NCI-H510A treated with DMSO at 0.1 percent for 48 hours (cell line): ENCODE measurements at places on chromosomes 4 and X.
A peak's percentile ranks its signal among the peaks of the same experiment; 100 is the strongest.

GRCh38 chr4:7787067-7787466 lies 152.6 kb downstream of the AFAP1 start:
- DNase-seq, result no peak

DNA sequence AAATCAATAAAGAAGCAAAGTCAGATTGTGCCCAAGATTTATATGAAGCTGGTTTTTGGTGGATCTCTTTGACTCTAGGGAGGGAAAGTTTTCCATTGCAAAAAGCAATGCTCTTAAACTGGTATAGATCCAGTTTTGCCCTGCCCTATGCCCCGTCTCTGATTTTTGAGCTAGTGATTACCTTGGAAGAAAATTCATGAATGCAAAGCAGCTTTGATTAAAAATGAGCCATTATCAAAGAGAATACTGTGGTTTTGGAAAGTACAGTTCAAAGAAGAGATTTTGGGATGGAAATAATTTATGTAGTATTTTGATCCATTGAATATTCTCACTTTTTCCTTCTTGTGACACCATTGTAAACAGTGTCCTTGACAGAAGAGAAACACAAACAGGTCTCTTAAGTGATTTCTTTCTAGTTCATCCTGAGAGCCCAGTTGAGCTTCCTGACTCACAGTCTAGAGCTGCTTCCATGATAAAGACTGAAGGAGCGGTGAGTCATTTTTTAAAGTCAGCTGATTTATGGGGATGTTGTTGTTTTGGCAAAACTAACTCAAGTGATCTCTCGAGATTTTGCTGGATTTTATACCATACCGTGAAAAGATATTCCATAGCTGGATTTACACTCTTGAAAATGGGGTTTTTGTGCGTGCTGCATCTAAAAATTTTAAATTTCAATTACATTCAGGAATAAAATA lies 76.7 kb downstream of the AFF1 start:
- peak; percentile 21 for DNase-seq

GRCh38 chr4:2785613-2786012 lies 7.3 kb upstream of the SH3BP2 start:
- DNase-seq, result peak; percentile 5

GRCh38 chr4:41323179-41323578 lies 66.5 kb downstream of the UCHL1 start:
- DNase-seq, result no peak

DNA sequence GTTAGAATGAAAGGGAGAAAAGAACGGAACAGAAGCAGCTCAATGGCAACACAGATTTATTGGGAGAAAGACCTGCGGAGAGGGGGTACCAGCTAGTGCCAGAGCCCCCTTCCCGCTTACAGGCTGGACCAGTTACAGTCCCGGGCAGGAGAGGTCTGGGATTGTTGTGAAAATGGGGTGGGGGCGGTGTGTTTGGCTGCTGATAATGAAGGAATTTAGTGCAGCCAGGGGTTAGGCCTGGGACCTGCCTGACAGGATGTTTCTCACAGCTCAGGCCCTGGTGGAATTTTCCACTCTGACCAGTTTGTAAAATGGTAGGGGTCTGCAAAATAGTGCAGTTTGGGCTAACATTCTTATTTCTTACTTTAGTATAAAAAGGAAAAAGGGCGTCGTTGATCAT lies 75.4 kb upstream of the SPIN4 start:
- DNase-seq, result no peak

DNA sequence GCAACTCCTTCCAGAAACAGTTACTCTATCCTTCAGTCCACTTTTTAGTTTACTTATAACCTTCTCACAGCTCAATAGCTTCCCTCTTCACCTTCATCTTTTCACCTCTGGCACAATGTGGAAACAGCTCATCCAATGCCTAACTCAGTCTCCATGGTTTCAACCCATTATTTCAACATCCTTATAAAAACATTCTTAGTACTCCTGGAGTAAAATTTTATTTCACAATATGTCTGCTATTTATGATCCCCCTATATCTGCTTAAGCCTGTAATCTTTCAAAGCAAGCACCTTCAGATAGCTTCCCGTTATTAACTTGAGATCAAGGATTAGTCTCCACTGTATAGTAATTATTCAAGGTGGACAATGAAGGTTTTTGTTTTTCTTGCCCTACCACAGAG lies 156.3 kb downstream of the GASK1B start:
- DNase-seq, result no peak

DNA sequence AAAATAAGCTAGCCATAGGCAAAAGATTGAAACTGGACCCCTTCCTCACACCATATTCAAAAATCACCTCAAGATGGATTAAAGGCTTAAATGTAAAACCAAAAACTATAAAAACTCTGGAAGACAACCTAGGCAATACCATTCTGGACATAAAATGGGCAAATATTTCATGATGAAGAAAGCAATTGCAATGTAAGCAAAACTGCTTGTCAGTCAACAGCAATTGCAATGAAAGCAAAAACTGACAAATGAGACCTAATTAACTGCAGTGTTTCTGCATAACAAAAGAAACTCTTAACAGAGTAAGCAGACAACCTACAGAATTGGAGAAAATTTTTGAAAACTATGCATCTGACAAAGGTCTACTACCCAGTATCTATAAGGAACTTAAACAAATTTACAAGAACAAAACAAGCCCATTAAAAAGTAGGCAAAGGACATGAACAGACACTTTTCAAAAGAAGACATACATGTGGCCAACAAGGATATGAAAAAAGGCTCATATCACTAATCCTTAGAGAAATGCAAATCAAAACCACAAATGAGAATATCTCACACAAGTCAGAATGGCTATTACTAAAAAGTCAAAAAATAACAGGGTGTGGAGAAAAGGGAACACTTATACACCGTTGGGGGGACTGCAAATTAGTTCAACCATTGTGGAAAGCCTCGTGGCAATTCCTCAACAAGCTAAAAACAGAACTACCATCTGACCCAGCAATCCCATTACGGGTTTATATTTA lies 46.7 kb downstream of the CFAP299 start:
- DNase-seq, result no peak

GRCh38 chrX:136736690-136737089 lies 44.0 kb downstream of the ARHGEF6 start:
- no peak for DNase-seq

- DNase-seq, result no peak
Observed at GRCh38 chrX:65508851-65509250, 25.7 kb downstream of the LAS1L start.

DNA sequence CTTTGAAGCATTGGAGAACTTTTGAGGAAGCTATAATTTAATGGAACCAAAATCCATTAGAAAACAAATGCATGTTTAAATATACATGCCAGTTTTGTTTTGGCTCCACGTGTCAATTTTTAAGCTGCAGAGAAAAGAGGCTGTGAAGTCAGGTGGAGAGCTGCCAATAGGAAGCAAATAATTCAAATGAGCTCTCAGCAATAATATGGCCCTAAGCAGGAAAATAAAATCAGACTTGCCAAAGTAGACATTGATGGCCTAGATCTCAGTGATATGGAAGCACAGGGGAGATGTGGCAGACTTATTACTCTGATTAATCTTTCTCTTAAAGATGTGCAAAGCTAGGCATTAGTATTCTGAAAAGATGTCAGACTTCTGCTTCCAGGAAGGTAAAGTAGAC lies 769.8 kb upstream of the NDST4 start:
- no peak for DNase-seq

- DNase-seq, result no peak
Observed at GRCh38 chr4:40231316-40231863, 34.6 kb downstream of the RHOH start.
